Stimulated activated memory B cell treated with anti-CD40 and anti-IgM and Interleukin-4, amounts not matched to agents 10 μg/mL and 1 μg/mL and 100 μg/mL, for 72 hours (primary cell): ENCODE measurements at places on chromosomes 3 and 15.

GRCh38 chr3:99884484-99884883 lies 66.8 kb downstream of the CMSS1 start:
- ATAC-seq: no peak

DNA sequence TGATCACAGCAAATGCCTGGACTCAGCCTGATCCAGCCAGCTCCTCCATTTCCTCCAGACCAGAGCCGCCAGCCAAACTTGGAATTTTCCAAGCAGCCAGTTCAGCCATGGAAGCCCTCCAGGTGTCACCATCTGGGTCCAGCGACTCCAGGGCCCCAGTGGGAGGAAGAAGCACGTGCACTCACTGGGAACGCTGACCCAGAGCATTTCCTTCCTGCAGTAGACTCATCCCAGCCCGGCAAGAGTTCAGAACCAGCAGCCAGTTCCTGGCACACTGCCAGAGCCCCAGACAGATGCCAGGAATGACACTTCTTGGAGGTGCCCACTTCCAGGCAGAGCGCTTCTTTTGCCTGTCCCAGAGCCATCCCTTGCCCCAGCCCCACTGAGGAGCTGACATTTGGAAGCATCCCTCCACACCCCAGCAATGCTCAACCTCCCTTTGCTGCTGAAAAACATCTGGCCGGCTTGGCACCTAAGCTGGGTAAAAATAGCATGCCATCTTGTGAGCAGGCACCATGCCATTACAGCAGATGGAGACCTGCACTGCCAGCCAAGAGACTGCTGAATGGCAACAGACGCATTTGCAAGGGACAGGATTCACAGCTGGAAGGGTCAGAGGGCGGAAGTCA lies 460.3 kb upstream of the PROK2 start:
- ATAC-seq: no peak

DNA sequence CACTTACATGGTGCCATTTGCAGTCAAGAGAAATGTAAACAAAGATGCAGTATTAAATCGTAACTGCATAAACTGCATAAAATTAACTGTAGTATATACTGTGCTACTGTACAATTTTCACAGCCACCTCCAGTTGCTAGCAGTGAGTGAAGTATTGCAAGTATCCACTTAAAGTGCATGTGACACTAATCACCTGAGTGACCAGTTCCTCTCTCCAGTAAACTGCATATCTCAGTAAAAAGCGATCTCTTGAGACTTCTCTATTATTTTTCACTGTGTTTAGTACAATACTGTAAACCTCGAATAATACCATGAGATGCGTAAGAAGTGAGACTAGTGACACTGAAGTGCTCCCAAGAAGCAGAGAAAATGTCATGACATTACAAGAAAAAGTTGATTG lies 111.7 kb upstream of the PLXND1 start:
- no peak for ATAC-seq

DNA sequence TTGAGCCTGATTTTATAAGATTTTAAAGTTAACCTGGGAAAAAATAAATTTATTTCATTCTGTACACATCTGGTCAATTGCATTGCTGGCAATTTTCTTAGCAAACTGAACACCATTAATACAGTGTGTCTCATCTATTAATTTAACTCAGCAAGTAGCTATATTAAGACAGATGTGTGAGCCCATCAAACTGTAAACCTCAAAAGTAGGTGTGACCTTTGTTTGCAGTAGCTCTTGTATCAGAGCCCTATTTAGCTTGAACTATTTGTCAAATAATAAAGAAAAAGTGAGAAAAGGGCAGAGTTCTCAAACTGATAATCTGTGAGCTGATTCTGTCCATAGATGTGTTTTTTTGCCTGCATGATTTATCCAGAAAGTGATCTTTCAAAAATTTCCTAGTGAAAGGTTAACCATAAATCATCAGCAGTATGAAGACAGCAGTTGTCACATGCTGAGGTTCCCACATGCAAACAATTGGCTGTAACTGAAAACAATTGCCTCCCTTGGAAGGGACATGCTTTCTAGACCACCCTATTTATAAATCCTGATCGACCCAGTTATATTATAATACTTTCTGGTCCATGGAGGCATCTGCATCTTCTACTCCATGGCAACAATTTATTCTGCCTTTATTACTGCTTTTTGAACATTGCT lies 646.5 kb downstream of the NSUN3 start:
- ATAC-seq: no peak

DNA sequence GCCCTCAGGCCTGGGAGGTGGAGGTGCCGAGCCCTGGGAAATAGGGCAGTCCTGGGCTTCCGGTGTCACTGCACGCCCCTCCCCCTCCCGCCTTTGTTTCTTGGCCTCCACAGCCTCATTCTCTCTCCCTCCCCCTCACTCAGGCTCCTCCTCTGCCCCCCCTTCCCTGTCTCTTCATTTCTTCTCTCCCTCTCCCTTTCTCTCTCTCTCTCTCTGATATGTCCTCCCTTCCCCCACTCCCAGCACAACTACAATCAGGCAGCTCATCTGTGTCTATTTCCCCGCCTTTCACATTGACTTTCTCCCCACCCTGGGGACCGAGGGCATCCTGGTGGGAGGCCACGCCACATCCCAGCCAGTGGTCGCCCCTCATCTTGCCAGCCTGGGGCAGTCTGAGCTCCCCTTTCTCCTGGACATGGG lies 40.2 kb downstream of the IDH2 start:
- no peak for ATAC-seq
